ENCODE measurements at places on chromosomes 5 and 9.

- DNase-seq = no peak
These were observed 7.2 kb upstream of the SNX30 start for GRCh38 chr9:112743216-112743836.

DNA sequence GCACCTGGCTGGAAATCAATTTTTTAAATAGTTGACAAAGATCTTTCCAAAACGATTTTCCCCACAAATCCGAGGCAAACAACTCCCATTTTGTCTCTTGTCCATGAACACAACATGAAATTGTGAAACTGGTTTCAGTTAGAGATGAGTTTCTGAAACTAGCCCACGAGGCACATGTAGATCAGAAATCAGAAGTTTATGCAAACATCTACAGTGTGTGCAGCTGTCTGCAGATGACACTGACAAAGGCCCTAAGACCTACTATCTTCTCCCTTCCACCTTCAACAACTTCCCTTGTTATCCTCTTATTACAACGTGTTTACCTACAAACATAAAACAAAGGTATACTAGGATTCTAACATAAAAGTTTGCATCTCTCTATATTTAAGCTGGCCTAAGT, 183.3 kb downstream of the DIRAS2 start:
- no peak for DNase-seq

DNA sequence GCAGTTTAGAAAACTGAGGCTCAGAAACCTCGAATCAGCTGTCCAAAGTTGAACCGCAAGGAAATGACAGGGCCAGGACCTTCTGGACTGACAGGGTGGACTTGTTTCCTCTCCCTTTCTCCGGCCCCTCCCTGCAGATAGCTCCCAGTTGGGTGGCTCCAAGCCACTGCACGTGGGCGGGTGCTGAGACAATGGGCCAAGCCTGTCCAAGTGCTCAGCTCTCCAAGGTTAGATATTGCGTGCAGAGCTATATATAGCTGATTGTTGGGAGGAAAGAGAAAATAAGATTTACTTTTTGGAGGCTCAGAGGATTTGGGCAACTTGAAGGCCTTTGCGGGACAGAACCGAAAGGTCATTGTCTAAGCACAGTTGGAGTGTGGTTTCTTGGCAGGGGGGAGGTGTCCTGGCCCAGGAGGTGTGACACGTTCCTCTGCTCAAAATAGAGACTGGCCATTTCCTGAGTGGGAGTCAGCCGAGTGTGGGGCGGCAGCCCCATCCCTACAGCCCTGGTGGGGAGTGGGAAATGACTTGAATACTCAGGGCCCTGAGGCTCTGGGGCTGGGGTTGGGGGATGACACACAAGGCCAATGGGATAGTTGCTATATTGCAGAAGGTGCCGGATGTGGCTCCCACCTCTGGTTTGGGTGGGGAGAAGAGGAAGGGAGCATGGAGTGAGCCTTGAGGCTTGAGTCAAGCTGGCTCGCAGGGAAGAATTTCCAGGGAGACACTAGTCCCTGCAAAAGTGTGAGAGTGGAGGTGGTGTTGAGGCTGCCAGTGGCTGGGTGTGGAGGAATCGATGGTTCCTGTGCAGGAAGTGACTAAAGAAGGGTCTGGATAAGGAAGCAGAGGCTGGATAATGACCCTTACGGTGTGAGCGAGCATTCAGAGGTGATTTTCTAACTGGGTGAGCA, 44.4 kb upstream of the SMAD5 start:
- no peak for DNase-seq

- no peak for DNase-seq
These were observed 55.7 kb downstream of the FAM174A start for GRCh38 chr5:100590867-100591266.

GRCh38 chr5:41193456-41194205, 19.7 kb downstream of the C6 start:
- no peak for DNase-seq

DNA sequence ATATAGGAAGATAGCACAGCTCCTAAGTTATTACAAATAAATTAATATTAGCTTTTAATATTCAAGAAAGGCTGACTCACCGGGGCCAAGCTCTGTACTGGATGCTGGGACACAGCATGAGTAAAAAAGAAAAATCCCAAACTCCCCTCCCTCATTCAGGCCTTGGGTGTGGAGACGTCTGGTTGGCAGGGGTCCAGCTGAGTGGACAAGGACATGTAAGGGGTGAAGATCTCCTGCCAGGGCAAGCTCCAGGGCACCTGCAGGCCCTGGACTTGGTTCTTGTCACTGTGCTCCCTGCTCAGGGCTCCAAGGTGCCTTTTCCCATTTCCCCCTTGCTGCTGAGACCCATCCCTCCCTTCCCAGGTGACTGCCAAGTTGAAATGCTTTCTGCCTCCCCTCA, 388.5 kb downstream of the ENC1 start:
- DNase-seq = no peak

GRCh38 chr9:126459965-126460843, 133.6 kb downstream of the MVB12B start:
- DNase-seq = no peak

- DNase-seq = no peak
These were observed 46.3 kb downstream of the AOPEP start for GRCh38 chr9:94772639-94773303.

GRCh38 chr5:67176936-67177335, 19.7 kb downstream of the CD180 start:
- no peak for DNase-seq

DNA sequence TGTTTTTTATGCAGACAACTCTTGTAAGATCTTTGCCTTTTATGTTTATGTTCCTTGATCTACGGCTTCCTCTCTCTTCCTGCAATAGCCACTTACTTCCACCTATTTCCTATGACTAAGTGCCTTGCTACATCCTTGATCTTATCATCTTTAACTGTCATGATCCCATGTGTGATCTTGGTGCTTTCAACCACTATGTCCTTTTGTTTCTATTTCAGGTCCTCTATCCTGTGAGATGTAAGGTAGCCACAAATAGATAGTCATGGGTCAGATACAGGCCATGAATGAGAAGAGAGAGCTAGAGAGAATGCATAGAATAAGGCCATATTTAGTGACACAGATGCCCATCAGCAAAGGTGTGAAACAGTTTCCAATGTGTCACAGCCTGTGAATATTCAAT, 243.6 kb upstream of the HAPLN1 start:
- DNase-seq = no peak

DNA sequence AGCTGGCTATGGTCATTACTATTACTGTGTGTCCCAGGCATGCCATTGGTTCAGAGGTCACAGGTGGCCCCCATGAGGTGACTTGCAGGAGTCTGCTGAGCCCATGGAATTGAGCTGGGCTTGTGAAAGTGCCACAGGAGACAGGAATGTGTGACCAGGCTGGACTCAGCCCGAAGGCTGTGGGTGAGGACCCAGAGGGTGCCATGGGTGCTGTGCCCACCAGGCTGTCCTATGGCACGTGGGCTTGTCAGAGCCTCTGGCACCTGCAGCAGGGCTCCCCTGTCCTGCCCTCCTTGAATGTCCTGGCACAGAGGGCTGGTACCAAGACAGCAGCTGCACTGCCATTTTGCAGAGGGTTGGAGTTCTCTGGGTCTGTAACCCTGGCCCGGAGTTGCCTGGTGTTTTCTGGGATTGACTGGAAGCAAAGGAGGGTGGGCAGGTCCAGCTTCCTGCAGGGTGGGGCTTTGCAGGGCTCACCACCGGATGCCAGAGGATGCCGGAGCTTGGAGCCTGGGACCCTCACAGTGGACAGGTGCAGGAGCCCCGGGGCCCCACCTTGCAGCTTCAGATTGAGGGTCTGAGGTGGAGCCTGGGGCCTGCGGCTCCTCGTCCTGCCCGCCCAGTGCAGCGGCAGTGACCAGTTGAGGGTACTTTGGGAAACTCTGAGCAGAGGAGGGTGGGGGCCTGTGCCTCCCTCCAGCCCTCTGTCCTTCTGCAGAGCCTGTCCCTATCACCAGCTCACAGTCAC, 14.2 kb downstream of the COL5A1 start:
- no peak for DNase-seq

DNA sequence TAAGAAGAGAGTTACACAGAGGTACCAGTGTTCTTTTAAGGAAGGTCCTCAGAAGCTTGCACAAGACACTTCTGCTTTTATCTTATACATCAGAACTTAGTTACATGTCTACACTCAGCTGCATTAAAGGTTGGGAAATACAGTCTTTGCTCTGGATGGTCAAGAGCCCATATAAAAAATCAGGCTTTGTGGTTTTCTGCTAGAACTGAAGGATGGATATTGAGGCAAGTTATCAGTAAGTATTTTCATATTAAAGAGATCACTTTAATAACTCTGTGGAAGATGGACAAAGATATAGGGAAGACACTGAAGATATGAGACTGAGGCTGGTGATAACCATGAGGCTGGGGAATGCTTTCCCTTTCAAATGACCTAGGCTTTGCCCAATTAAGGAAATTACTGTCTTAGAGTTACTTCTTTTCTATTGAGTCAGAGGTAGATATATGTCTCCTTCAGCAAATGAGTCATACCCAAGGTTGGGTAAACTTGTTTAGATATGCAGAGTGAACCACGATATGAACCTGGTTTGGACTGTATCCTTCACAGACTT, 87.0 kb upstream of the TNC start:
- DNase-seq = no peak

DNA sequence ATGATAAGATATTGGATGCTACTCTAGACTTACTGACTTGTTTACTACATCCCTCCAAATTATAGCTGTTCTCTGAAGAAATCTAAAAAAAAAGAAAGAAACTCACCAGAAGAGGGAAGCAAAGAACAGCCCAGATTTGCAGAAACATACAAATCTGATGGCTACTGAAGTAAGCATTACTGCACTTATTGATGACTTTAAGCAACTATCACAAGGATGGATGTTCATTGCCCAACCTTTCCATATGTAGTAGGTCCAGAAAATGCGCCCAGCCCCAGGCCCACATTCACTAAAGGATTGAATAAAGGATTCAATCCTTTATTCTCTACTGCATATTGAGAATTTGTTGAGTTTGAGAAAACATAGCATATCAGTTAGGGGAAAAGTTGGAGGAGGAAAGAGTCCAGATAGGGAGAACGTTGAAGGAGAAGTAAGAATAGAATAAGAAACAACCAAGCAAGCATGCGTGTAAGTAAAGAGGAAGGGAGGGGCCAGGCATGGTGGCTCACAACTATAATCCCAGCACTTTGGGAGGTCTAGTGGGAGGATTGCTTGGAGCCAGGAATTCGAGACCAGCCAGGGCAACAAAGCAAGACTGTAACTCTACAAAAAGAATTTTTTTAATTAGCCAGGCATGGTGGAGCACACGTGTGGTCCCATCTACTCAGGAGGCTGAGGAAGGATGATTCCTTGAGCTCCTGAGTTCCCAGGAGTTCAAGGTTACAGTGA, 33.8 kb upstream of the DTWD2 start:
- DNase-seq = no peak

DNA sequence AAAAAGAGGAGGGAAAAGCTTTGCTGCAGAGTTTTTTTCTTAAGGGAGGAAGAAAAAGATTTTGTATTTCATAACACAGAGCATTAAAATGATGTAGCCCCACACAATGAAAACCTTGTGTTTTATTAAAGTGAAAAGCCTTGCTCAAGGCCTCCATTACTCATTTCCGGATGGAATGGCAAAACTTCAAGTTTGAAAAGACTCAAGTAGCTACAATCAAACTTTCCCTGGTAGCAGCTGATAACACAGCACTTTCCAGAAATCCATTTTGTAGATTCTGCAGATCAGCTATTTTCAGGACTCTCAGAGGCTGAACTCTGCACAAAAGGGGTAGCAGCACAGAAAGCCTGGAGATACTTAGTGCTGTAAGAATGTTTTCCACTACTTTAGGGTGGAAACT, 374.8 kb downstream of the NFIB start:
- DNase-seq = no peak

Data from stimulated activated CD8-positive, alpha-beta memory T cell treated with anti-CD3 and anti-CD28 coated beads, Interleukin-2, amount 100 ng/mL, for 1 hour (primary cell).